ENCODE measurements at places on chromosomes 7 and 10. TPM values are rescaled to one million over a fixed set of nuclear protein-coding genes. Genes with fewer than 3 reads are reported as not detected.

Gene CUEDC2
- total RNA-seq = 41.7 TPM

Gene ZRANB1
- 25.0 TPM for total RNA-seq

Gene LRRC61
- 16.0 TPM for total RNA-seq

Gene ACTL6B
- not detected for total RNA-seq

DNA sequence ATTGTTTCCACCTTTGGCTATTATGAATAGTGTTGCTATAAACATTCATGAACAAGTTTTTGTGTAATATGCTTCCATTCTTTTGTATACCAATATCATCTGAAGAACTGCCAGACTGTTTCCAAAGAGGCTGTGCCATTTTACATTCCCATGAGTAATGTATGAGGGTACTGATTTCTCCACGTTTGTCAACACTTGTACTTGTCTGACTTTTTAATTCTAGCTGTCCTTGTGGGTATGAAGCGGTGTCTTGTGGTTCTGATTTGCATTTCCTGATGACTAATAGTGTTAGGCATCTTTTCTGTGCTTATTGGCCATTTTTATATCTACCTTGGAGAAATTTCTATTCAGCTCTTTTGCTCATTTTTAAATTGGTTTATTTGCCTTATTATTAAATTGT lies 52.8 kb downstream of the LSMEM1 start:
- peaks cover 15% of the 10 kb centered on the region for H3K27me3 ChIP-seq
- H3K27ac ChIP-seq = no peak overlapping the region
- DNase-seq = no peak
- H3K4me3 ChIP-seq = no peak overlapping the region
- H3K36me3 ChIP-seq = no peaks in the 10 kb centered on the region

GRCh38 chr10:96512524-96513304 lies 1.0 kb downstream of the TLL2 start:
- no peak overlapping the region for H3K27ac ChIP-seq

GRCh38 chr7:156625580-156625979 lies 15.0 kb upstream of the RNF32 start:
- no peak overlapping the region for H3K4me3 ChIP-seq
- peaks cover 21% of the 10 kb centered on the region for H3K27me3 ChIP-seq
- H3K4me1 ChIP-seq = no peaks in the 10 kb centered on the region
- H3K36me3 ChIP-seq = peaks cover 34% of the 10 kb centered on the region
- DNase-seq = no peak
- no peak overlapping the region for H3K27ac ChIP-seq

- no peak for DNase-seq
- peaks cover 1% of the 10 kb centered on the region for H3K27me3 ChIP-seq
- H3K27ac ChIP-seq = no peak overlapping the region
- no peaks in the 10 kb centered on the region for H3K4me1 ChIP-seq
- no peak overlapping the region for H3K4me3 ChIP-seq
Measured at GRCh38 chr7:51455513-51455912, 138.9 kb upstream of the COBL start.

DNA sequence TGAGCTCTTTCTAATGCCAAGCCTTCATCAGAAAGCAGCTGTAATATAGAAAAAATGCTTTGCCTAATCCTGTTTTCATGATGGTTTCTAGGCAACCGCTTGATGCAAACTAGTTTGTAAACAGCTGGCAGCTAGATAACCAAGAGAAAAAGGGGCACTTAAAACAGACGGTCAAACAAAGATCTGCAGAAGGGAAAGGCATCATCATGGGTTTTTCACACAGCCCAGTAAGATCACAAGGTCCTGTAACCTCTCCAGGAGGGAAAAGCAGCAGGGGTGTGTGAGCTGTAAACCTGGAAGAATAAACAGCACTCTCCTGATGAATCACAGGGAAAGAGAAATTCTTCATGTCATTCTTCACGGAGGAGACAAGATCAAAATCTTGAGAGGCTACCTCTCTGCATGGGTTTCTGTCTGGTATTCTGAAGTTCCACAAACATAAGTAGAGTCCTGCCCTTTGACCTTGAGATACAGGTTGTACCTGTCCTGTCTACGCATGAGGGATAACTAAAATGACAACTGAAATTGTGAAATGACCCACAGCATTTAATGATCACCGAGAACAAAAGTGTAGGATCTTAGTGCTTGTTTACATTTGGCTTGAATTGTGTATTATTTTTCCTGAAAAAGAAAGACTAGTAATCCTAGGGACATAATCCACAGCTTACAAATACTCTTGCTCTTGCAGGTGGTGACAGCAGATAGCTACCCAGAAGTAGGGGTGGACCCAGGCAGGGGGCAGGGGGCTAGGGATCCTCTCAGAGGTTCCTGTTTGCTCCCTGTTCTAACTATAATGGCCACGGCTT lies 48.0 kb downstream of the CREB3L2 start:
- no peaks in the 10 kb centered on the region for H3K4me1 ChIP-seq
- no peak overlapping the region for H3K27ac ChIP-seq
- no peak overlapping the region for H3K4me3 ChIP-seq
- DNase-seq = no peak
- peaks cover 8% of the 10 kb centered on the region for H3K36me3 ChIP-seq
- H3K27me3 ChIP-seq = no peaks in the 10 kb centered on the region

DNA sequence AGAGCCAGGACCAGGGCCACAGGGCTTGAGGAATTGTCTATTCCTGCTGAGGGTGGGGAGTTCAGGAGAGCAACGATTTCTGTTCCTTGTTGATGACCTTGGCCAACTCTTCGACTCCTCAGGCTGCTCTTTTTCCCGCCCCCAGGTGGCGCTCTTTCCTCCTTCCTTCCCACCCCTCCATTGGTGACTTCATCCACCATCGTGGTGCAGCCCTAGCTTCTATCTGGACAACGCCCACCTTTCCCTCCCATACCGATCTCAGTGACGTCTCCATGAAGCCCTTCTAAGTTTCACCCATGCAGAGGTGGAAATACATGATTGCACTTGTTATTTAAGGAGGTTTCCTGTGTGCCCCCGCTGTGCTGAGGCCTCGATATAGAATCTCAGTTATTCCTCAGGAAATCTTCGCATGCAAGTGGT lies 22.1 kb upstream of the CARD11 start:
- H3K4me3 ChIP-seq = peak overlapping the region; percentile 74
- H3K27me3 ChIP-seq = no peaks in the 10 kb centered on the region
- H3K36me3 ChIP-seq = peaks cover 5% of the 10 kb centered on the region
- peaks cover 51% of the 10 kb centered on the region for H3K4me1 ChIP-seq
- peak overlapping the region; percentile 89 for H3K27ac ChIP-seq

- no peak overlapping the region for H3K27ac ChIP-seq
- H3K4me3 ChIP-seq = peak overlapping the region; percentile 4
- DNase-seq = no peak
Measured at GRCh38 chr7:80916770-80917741, 1.8 kb downstream of the SEMA3C start.

GRCh38 chr10:61448841-61449600 lies 4.2 kb downstream of the TMEM26 start:
- no peaks in the 10 kb centered on the region for H3K36me3 ChIP-seq
- H3K4me3 ChIP-seq = no peak overlapping the region
- peaks cover 6% of the 10 kb centered on the region for H3K27me3 ChIP-seq
- H3K27ac ChIP-seq = no peak overlapping the region

DNA sequence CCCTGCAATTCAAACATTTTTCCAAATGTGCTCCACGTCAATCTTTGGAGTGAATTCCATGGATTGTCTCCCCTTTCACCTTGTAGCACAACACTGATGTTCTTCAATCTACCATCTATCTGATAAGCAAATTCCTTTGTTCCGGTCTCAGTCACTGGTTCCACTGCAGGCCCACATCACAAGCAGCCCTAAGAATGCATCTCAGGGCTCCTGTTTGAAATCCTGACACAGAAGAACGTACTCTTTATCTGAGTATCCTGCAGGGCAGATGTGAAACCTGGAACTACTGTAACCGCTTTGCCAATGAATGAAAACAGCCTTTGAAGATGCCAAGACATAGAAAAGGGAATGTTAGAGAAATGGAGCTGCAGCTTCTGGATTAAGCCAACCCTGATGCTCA lies 62.9 kb upstream of the FAM133B start:
- no peaks in the 10 kb centered on the region for H3K27me3 ChIP-seq
- H3K27ac ChIP-seq = peak overlapping the region; percentile 52

- no peak overlapping the region for H3K4me3 ChIP-seq
- DNase-seq = no peak
- H3K27ac ChIP-seq = no peak overlapping the region
- peaks cover 16% of the 10 kb centered on the region for H3K4me1 ChIP-seq
Measured at GRCh38 chr10:116768786-116769185, 26.4 kb upstream of the HSPA12A start.

- H3K36me3 ChIP-seq = no peaks in the 10 kb centered on the region
- no peaks in the 10 kb centered on the region for H3K27me3 ChIP-seq
- peaks cover 90% of the 10 kb centered on the region for H3K4me1 ChIP-seq
- H3K4me3 ChIP-seq = no peak overlapping the region
- peak overlapping the region; percentile 80 for H3K27ac ChIP-seq
- no peak for DNase-seq
Measured at GRCh38 chr10:79142522-79143309, 74.0 kb downstream of the ZMIZ1 start.

GRCh38 chr10:31035266-31035798 lies 3.7 kb upstream of the ZNF438 start:
- H3K36me3 ChIP-seq = no peaks in the 10 kb centered on the region
- H3K27ac ChIP-seq = no peak overlapping the region
- H3K4me1 ChIP-seq = peaks cover 20% of the 10 kb centered on the region
- no peak for DNase-seq
- no peaks in the 10 kb centered on the region for H3K27me3 ChIP-seq

- DNase-seq = no peak
- H3K4me1 ChIP-seq = no peaks in the 10 kb centered on the region
- no peaks in the 10 kb centered on the region for H3K36me3 ChIP-seq
- H3K4me3 ChIP-seq = no peak overlapping the region
- no peaks in the 10 kb centered on the region for H3K27me3 ChIP-seq
Measured at GRCh38 chr7:46939558-46939957, 642.4 kb downstream of the TNS3 start.

DNA sequence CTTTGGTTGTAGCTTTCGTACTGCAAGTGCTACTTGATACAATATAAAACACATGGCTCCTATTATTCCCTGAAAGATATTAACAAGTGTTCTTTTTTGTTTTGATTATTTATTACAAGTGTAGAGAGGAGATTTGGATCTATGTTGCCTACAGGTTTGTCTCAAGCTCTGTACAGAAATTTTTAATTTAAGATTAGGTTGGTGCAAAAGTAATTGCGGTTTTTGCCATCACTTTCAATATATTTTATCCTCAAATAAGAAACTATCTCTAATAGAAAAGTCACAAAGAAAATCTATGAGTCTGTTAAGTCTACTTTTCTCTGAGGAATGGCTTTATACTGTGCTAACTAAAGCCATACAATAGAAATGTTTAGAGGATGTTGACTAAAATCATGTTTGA lies 1086.1 kb downstream of the GRM8 start:
- no peak overlapping the region for H3K27ac ChIP-seq
- H3K36me3 ChIP-seq = no peaks in the 10 kb centered on the region
- no peaks in the 10 kb centered on the region for H3K4me1 ChIP-seq
- H3K27me3 ChIP-seq = no peaks in the 10 kb centered on the region

Measured in naive thymus-derived CD8-positive, alpha-beta T cell (primary cell).